ENCODE measurements at places on chromosomes 11 and 22.
A peak's percentile ranks its signal among the peaks of the same experiment; 100 is the strongest.

DNA sequence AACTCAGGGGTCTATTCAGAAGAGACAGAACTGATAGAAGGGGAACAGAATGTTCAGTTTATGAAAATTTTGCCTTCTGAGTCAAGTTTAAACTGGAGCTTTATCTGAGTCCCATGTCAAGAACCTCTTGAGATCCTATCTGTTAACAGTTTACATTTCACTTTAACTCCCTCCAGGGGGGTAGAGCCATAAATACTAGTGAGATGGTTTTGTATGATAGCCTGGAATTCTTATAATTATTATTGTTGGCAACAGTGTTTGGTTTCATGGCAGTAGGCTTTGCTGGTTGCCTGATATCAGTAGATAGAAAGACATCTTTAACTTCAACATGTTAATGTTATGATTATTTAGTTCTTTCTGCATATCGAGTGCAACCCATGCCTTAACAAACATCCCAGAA is 498.5 kb downstream of the INSC start:
- DNase-seq, result no peak

DNA sequence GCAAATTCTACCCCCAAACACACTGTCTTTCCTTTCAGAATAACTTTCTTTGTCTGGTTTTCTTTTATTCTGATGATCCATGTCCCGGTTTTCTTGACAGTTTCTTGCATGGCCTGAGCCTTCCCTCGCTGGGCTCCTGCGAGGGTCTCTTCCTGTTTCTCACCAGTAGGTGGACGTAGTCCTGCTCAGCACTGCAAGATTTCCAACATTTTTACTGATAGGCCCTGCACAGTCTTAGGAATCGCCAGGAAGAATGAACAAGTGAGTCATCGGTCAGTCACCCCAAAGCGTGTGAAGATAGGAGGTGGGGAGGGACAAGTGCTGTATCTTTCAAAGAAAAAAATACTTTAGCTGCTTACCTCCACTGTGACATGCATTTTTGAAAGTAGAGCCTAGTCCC is 16.9 kb upstream of the KIRREL3 start:
- no peak for DNase-seq

DNA sequence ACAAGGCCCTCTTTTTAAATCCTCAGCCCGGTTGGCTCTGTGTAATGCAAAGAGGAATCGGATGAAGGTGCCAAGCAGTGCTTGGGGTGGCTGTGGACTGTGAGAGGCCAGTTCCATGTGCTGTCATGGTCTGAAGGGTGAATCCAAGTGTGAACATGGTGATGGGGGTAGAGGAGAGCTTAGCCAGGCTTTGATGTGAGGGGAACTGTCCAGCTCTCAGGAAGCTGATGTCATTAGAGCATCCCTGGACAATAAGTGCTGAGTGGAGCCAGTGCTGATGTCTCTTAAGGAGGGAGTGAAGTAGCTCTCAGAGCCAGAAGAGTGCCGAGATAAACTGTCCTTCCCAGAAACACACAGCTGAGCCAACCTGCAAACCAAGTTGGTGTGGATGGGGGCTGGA is 53.6 kb downstream of the NAV2 start:
- no peak for DNase-seq

GRCh38 chr11:125163431-125164063 is 1.0 kb upstream of the PKNOX2 start:
- no peak for DNase-seq

DNA sequence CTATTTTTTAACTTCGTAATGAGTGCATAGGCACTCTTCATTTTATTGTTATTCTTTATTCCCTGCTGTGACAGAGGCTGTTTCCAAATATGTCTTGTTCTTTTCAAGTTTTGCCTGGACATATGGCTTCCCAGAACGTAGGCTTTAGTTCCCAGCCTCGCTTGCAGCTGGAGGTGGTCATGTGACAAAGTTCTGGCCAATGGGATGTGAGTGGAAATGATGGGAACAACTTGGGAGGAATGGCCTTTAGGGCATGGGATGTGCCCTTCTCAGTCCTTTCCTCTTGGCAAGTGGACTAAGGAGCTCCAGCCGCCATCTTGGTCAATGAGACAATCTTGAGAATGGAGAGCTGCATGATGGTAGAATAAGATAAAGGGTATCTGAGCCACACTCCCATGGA is 70.8 kb upstream of the EIF3D start:
- no peak for DNase-seq

GRCh38 chr11:62573006-62573591 is 592 bp downstream of the EEF1G start:
- DNase-seq, result no peak

DNA sequence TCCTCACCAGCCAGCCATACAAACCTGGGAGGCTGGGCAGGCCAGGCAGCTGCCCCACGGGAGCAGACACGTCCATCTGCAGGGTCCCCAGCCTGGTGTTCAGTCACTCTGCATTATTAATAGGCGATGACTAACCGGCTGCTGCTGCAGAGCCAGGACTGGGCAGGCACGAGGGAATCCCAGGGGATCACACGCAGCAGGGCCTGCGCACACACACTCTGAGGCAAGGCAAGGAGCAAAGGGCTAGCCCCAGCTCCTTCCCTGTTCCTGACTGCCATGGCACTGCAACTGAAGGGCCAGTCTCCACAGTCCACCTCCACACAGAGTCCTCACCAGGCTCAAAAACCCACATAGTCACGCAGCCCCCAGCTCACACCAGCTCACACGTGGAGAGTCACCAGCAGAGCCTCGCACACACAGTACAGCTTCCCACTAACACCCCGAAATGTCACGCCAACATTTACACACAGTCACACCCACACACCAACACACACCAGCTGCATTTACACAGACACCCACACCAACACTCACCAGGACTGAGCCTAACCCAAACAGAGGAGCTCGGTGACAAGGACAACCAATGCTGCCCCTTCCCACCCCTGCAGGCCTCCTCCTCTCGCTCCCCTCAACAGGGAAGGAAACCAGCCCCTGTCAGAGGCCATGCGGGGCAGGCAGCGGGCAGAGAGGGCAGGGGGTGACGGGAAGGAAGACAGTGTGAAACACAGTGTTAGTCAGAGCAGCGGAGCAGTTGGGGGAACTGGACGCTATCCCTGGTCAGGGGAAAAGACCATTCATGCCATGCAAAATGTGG is 47.3 kb downstream of the NRXN2 start:
- no peak for DNase-seq

- no peak for DNase-seq
Observed at GRCh38 chr11:109762546-109762945, 330.6 kb upstream of the ZC3H12C start.

DNA sequence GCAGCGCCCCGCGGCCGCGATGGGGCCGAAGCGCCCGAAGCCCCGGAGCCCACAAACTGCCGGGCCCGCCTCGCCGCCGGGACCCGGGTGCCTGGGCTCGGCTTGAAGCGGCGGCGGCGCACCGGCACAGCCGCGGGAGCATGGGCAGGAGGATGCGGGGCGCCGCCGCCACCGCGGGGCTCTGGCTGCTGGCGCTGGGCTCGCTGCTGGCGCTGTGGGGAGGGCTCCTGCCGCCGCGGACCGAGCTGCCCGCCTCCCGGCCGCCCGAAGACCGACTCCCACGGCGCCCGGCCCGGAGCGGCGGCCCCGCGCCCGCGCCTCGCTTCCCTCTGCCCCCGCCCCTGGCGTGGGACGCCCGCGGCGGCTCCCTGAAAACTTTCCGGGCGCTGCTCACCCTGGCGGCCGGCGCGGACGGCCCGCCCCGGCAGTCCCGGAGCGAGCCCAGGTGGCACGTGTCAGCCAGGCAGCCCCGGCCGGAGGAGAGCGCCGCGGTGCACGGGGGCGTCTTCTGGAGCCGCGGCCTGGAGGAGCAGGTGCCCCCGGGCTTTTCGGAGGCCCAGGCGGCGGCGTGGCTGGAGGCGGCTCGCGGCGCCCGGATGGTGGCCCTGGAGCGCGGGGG is 346 bp downstream of the FJX1 start:
- DNase-seq, result no peak

- peak; percentile 39 for DNase-seq
Observed at GRCh38 chr11:68840661-68841653, 759 bp downstream of the CPT1A start.

- peak; percentile 24 for DNase-seq
Observed at GRCh38 chr11:44120169-44120568, 24.7 kb downstream of the EXT2 start.

- DNase-seq, result no peak
Observed at GRCh38 chr11:79377406-79377805, 63.4 kb downstream of the TENM4 start.

- no peak for DNase-seq
Observed at GRCh38 chr11:24356501-24356900, 140.4 kb upstream of the LUZP2 start.

GRCh38 chr11:88657076-88657738 is 319.7 kb upstream of the CTSC start:
- DNase-seq, result no peak

DNA sequence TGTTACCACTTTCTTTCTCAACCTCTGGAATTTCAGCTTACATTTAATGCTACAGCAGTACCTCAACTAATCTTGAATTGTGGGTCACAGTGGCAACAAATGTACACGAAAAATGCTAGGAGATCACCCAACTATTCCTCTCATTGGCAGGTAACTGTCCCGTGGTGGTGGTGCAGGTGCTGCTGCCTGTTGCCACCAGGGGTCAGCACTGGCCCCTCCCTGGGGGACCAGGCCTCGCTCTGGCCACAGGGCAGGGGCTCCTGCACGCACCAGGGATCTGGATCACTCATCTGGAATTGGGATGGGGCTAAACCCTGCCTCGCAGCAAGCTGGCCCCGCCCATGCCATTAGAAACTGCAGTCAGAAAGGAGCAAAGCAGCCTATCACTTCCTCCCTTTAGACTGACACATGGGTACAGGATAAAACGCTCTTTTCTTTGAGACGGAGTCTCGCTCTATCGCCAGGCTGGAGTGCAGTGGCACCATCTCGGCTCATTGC is 6.9 kb upstream of the POLDIP3 start:
- DNase-seq, result no peak

DNA sequence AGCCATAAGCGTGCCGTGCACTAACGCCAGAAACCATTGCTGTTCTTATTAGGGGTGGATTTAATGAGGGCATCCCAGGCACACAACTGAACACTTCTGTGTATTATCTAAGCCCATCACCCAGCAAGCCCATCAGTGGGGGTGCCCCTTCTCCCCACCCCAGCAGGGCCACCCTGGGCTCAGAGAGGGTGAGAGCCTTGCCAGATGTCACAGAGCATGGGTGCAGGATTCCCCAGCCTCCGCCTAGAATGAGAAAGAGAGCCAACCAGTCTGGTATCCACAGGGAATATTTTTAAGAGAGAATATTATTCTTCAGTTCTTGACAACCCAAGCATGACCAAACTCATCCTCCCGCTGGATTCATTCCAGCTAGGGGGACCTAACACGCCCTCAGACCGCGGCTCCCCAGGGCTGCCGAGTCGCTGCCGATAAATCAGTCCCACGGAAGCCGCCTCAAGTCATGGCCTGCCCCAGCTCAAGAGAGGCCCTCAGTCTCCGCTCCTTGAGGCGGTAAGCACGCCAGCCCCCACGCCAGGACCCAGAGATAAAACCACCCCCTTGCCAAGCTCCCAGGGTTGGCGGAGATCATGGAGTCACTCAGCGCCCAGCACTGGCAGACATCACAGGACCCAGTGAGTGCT is 47.2 kb downstream of the MN1 start:
- peak; percentile 72 for DNase-seq

GRCh38 chr11:62493801-62494200 is 52.8 kb downstream of the AHNAK start:
- no peak for DNase-seq

DNA sequence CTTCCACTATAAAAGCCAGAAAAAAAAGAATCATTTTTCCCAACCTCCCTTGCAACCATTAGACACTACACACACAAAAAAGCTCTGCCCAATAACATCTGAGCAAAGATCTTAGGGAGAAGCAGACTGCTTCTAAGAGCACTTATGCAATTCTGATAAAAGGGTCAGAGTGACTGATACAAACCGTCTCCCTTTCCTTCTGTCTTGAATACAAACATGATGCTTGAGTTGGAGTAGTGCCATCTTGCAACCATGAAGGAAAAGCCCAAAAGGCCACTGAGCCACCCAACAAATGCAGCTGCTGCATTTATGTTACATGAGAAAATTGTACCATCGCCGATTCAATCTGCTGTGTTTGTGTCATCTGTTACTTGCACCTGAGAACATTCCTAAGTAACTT is 47.6 kb upstream of the EED start:
- DNase-seq, result no peak

DNA sequence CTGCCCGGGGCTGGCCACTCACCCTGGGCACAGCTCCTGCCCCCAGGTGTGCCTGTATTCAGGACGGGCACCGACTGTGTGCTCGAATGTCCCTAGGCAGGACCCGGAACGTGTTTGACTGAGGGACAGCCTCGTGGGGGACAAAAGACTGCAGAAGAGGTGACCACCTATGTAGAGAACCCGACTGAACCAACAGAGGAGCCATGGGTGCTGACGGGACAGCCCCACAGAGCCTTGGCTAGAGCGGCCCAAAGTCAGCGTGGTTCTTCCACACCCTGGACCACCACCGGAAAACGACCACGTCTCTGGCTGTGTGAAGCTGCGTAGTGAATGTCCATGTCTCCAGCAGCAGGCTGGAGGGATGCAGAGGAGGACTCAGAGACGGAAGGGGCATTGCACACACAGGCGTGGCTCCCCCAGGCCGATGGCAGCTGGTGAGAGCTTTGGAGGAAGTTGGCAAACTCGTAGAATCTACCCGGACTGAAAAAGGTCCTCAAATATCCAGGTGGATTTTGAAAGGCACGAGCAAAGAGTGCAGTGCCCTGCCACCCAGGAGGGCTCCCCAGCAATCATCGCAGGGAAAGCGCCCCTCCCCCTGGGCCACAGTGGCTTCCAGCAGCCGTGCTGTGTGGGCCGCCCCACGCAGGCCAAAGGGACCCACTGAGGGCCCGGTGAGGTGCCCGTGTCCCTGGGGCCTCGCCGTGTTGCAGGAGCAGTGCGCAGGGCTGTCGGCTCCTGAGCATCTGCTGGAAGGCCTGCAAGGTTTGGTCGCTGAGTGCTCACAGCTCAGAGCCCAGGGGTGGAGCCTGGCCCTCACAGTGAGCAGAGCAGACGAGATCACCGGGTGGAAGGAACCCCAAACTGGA is 17.5 kb upstream of the MUC5B start:
- no peak for DNase-seq

GRCh38 chr22:31537019-31537535 is 40.7 kb downstream of the SFI1 start:
- DNase-seq, result no peak

DNA sequence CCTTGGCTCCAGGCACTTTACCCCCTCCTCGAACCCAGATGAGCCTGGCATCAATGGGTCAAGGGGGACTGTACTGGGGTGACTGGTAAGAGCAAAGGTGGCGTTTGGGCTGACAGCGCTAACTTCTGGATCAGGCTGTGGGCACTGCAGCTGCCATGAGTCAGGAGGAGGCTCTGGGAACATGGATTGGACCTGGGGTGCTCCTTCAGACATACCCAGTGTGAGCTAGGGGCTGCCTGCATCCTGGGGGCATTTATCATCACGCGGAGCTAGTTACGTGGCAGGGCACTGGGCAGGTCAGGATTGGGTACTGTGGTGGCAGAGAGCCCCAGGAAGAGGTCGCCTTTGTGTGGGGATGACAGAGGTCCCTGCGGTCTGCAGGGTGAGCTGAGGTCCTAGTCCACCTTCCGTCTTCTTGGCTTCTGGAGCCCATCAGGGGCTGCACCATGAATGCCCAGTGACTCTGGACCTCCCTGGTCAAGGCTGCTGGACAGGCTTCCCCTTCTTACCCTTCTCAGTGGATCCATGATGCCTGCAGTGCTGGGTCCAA is 13.1 kb downstream of the GRIK4 start:
- no peak for DNase-seq

GRCh38 chr11:117818041-117818873 is 6.3 kb downstream of the FXYD2 start:
- no peak for DNase-seq

GRCh38 chr11:120950880-120951279 is 73.0 kb upstream of the TBCEL start:
- DNase-seq, result no peak

GRCh38 chr11:35041070-35041554 is 97.9 kb upstream of the CD44 start:
- no peak for DNase-seq

Measured in prostate gland (tissue), 2 donors.